ENCODE measurements at places on chromosomes 11 and 22.

GRCh38 chr22:18069041-18069440 lies 8.7 kb upstream of the PEX26 start:
- DNase-seq = no peak

- no peak for DNase-seq
These were observed 20.3 kb downstream of the GLB1L2 start for GRCh38 chr11:134352111-134352510.

DNA sequence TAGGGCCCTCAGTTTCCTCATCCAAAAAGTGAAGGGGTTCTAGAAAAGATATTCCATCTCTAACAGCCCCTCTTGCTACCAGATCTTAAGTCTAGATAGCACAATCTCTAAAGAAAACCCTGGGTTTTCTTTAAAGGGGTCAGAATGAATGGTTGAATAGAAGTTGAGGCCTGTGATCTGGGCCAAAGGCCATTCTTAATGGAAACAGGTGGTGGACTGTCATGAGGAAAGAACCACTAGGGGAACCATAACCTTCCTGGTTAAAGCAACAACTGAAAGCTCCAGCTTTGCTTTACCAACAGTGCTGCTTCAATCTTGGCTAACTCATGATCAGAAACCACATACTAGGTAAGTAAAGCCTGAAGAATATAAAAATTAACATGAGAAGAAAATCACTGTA lies 1.8 kb downstream of the CELF1 start:
- no peak for DNase-seq

DNA sequence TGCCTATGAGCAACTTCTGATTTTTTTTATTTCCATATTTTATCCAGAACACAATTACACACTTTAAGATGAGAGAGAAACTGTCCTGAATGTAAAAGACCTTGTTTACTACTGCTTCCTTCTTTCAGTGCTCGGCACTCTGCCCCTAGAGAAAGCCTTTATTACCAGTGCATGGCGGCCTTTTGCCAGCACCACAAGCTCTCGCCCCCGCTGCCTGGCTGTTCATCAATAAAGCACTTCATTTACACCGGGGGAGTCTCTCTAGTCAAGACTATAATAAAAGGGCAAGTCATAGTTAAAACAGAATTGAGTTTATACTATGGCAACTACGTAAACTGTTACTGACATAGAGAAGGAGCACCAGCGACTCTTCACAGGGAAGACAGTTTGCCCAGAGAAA lies 259.5 kb downstream of the CADM1 start:
- no peak for DNase-seq

DNA sequence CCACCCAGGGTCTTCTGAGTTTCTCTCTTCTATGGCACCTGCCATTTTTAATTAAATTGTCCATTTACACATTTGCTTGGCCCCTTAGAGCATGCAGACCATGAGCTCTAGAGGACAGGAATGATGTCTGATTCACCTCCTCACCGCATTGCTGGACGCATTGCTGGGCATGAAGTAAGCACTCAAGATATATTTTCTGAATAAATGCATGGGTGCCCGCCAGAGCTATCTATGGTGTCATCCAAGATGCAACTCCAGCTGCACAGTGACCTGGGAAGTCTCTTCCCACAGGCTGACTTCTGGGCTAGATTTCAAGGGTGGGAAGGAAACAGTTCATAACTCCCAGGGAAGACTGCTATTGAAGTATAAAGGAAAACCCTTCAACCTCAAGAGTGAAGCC lies 66.6 kb upstream of the ASPHD2 start:
- no peak for DNase-seq

- DNase-seq = no peak
These were observed 14.9 kb upstream of the FXYD2 start for GRCh38 chr11:117839380-117839881.

DNA sequence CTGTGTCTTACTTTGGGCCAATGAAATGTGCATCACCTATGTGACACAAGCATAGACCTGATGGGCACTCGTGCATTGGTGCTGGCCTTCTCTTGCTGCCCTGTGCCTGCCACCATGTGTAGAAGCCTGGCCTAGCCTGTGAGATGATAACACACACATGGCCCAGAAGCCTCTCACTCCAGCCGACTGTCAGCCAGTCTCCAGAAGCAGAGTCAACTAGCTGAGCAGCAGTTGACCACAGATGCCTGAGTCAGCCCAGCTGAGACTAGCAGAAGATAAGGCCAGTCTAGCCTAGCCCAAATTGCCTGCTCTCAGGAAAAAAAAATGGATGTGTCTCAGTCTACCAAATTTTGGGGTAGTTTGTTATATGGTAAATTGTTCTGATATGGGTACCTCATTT lies 46.2 kb downstream of the CSNK2A3 start:
- DNase-seq = no peak

DNA sequence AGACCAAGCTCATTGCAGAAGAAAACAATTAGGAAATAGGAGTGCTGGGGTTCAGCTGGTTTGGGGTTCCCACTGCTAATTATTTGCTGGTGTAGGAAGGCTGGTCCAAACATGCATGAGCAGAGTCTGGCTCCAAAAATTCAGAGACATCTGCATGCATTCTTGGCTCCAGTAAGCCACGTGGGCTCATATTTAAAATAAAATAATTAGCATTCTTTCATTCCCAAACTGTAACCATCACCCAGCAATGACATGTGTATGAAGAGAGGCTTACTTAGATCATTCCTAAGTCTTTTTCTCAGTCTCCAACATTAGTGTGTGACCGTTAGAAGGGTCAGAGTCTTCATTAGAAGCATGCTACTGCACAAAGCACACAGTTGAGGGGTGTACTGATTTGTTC lies 58.4 kb downstream of the EFCAB6 start:
- DNase-seq = no peak

- no peak for DNase-seq
These were observed 122.2 kb downstream of the PLEKHA7 start for GRCh38 chr11:16891964-16892363.

DNA sequence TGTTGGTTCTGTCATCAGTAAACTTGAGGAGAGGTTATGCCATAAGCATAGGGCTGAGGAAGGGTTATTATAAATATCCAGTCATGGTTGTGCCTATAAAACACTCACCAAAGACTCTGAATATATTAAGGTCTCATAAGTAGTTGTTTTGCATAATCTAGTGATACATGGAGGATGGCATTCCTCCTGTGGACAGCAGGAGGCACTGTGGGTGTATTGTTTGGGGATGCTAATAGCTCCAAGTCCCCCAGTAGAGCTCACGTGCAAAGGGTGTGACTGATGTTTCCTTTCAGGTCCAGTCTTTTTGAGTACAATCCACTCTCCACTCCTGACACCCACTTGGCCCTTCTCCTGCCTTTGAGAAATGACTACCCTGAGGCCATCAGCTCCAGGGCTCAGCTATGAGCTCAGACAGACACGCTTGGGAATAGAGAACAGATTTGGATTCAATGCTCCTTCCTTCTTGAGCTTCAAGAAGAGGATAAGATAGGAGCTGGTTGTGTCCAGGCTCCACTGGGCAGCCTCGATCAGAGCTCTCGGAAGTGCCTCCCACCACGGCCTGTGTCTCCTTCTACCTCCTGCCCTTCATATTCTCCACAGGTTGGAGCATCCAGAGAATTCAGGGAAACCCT lies 85.2 kb upstream of the IGLL5 start:
- DNase-seq = peak; percentile 67

GRCh38 chr11:123103326-123103980 lies 41.5 kb upstream of the HSPA8 start:
- DNase-seq = peak; percentile 72

- DNase-seq = no peak
These were observed 28.9 kb downstream of the KCTD17 start for GRCh38 chr22:37080438-37080837.

GRCh38 chr11:102269927-102270326 lies 47.4 kb upstream of the BIRC3 start:
- no peak for DNase-seq

DNA sequence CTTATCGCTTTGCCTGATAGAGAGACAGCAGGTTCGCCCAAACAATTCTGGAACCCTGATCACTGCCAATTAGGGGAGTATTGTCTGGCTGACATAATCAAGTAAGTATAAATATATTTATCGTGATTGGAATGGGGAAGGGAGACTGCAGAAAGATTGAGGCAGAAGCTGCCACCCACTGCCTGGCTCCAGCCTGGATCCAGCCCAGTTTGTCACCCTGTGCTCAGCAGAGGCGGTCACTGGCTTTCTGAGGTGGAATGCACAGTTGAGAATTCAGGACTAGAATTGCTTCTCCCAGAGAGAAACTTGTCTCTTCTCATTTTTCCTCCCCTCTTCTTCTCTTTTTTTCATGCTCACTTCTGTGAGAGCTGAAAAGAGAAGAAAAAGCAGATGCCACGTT lies 25.9 kb downstream of the GRAP2 start:
- no peak for DNase-seq

- no peak for DNase-seq
These were observed 16.1 kb downstream of the MIAT start for GRCh38 chr22:26673486-26673885.

GRCh38 chr11:14179116-14179820 lies 179.7 kb downstream of the RRAS2 start:
- no peak for DNase-seq

DNA sequence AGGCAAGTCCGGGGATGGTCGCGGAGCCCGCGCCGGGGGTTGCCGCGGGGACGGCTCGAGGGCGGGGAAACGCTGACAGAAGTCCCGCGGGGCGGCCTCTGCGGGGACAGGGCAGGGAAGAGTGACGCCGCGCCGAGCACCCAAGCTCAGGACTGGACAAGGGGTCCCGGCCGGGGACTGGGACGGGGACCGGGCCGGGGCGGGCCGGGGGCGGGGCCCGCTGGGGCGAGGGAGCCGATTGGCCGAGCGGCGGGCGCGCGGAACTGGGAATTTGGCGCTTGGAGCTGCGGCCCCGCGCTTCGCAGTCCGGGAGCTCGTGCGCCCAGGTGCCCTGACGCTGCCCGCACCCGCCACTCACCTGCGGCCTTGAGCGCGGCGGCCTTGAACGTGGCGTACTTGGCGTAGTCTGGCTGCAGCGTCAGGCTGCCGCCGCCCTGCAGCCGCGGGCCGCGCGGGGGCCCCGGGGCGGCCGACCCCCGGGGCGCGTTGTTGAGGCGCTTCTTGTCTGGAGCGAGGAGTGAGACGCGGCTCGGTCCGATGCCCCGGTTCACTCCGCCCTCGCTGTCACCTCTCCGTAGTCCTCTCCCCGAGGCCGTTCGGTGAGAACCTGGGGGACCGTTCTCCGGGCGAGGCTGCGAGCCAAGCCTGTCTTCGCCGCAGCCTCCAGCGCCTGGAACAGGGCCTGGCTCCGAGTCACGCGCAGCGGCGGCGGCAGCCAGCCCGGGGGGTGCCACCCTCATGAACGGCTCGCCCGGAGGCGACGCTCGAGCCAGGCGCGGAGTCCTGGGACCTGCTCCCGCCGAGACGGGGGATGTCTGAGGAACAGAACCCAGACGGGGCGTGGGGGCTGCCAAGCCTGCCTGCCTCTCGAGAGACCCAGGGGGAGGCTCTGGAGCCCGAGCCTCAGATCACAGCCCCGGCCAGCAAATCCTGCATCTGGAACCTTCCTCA lies 4.5 kb downstream of the SHISA8 start:
- no peak for DNase-seq

DNA sequence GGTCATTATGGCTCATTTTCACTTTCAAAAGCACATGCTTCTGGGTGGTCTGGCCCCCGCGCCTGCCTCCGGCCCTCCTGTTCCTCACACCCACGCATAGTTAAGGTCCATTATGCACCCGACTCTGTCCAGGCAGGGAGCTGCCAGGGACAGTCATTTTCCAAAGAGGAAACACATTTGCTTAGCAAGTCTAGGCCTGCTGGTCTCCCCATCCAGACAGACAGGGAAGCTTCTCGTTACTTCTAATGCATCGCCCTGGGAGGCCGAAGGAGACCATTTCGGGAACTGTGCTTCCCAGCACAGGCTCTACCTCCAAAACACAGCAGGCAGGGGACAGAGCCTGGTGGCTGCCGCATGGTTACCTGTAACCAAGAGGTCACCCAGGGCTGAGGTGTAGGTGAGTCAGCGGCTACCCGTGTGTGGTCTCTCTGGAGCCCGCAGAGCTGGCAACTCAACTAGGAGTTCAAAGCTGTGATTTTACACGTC lies 87.1 kb upstream of the SHANK2 start:
- DNase-seq = no peak

DNA sequence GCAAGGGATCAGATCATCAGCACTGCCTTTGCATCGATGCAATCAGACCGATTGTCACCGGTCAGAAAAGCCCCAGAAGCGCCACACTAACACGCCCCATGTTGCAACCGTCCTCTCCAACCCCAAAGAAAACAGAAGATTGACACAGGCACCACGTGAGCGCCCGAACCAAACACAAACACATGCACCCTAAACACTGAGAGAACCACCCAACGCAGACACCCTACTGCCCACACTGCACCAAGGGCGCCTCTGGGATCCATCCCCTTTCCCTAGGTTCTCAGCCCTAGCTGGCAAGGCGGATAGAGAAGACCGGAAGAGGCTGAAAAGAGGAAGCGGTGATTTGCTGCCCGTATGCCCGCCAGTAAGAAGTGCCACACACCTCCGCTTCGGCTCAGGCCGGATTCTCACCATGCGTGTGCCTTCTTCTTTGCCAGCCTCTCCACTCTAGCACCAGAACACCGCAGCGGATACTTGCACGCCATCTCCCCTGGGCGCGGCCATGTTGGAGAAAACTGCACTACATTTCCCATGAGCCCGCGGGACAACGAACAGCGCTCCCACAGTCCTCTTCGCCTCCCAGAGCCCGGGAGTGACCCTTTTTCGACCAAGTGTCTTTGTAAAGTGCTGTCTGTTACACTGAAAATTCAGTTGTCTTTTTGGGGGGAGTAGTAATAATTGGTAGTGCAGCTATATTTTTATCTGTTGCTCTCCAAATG lies at the start of gene ALKBH8:
Gene ALKBH8 (minus strand): TSS at position 517 of the 719 bp plus-strand sequence. CDS start 4,842 bp downstream, outside the sequence.
- peak; percentile 88 for DNase-seq

- peak; percentile 31 for DNase-seq
These were observed 24.9 kb downstream of the CD44 start for GRCh38 chr11:35163702-35164496.

DNA sequence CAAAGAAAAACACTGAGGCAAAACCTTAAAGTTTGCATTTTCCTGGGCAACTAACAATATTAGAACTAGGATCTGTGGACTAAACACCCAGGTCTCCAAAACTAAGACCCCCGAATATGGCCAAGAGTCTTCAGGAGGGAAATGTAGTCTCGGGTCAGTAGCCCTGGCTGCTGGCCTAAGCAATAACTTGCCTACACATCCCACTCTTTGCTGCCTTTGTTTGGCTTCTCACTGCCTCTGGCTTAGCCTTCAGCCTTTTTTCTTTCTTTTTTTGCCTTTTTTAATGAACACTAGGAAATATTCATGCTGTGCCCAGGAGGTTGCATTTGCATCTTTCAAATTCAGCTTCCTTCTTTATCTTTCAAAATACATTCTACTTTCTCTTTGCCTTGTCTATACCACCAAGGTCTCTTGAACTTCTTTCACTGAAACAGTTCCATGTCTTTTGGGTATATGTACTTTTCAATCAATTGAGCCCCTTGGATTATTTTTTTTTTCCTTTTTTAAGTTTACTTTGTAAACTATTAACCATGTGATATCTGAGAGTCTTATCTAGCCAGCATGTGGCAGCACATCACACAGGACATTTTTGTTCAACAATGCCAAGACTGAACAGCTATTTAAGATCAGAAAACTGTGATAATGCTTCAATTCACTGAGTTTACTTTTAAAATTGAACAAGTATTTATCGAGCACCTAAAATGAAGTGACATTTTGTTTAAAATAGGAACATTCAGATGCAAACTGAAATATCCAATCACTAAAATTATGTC lies 165.0 kb upstream of the TRPC6 start:
- DNase-seq = no peak

All from T-helper 2 cell (primary cell).